ENCODE measurements at places on chromosomes 12 and 14.

DNA sequence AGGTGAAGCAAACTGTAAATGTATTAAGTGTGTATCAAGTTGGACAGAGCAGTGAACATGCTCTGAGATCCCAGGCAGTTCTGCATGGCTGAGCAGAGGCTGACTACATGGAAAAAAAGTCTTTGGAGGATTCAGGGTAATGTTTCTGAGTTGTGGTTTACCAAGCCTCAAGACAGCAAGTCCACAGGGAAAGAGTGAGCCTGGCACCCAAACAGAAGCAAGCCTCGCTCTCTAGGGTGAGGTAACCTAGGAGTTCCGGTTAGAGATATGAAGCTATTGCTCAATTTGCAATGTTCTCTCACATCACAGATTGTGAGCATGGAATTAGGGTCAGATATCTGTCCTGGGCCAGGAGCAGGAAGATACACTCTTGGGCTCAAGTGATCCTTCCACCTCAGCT lies 158.6 kb downstream of the MON2 start:
- peak; percentile 17 for DNase-seq

- DNase-seq: peak; percentile 2
Measured at GRCh38 chr12:17344649-17345048, 738.7 kb upstream of the LMO3 start.

GRCh38 chr12:26027401-26027800 lies 68.9 kb downstream of the RASSF8 start:
- DNase-seq: no peak

- no peak for DNase-seq
Measured at GRCh38 chr14:99781091-99781490, 12.1 kb upstream of the EML1 start.

DNA sequence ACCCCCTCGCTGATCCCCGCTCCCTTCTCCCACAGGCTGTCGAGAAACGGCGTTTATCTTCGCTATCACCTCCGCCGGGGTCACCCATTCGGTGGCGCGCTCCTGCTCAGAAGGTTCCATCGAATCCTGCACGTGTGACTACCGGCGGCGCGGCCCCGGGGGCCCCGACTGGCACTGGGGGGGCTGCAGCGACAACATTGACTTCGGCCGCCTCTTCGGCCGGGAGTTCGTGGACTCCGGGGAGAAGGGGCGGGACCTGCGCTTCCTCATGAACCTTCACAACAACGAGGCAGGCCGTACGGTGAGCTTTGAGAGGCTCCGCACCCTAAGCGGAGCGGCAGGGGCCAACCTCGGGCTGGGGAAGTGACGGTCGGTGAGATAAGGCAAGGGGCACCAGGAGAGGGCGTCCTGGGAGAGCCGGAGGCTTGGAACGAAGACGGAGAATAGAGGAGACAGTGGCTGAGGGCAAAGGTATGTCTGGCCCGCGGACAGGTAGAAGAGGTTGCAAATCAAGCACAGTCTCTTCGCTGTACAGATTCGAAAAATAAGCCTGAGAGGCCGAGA lies 2.3 kb downstream of the WNT1 start:
- no peak for DNase-seq

Data from NCI-H187 (cell line).